Non-pigmented ciliary epithelial cell (primary cell): ENCODE measurements at places on chromosomes 3 and 15.

GRCh38 chr3:31159331-31160039 is 265.0 kb upstream of the GADL1 start:
- no peak for DNase-seq

- DNase-seq: no peak
Measured at GRCh38 chr3:50293079-50293801, 1.0 kb upstream of the IFRD2 start.

GRCh38 chr3:86951322-86951721 is 39.6 kb downstream of the VGLL3 start:
- no peak for DNase-seq

- no peak for DNase-seq
Measured at GRCh38 chr3:189813647-189814240, 182.6 kb downstream of the TP63 start.

DNA sequence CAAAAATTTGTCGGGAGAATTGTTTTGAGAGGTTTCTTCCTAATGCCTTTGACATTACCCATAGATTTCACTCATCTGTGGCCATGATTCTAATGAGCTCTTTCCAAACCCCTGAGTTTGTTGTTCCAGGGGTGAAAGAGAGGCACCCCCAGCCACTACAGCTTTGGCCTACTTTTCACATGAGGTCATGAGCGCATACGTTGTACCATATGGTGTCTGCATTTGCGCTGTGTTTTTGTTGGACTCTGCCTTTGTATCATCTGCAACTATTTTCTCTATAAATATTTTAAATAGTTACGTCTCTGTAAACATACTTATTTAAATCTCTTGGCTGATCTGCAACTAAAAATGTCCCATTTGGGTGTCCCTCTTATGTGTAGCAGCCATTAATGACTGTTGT is 107.9 kb downstream of the LRTM1 start:
- DNase-seq: no peak

DNA sequence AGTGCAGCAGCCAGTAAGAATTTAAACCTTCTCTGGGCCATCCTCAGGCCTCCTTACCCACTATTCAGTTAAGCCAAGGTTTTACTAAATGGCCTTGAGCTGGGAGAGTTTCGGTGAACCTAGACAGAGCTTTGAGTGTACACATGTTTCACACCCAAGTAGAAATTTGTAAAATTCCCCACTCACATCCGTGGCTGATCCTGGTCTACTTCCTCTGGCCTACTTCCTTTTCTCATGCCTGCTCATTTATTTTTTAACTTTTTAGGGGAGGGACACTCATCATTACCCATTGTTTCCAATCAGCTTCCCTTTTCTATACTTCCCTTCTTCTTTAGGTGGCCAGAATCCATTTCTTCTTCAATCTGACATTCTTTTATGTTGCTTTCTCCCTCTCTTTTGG is 7.6 kb downstream of the CX3CR1 start:
- no peak for DNase-seq
